Fibroblast of lung (primary cell): ENCODE measurements at places on chromosomes 5 and 9. TPM values are rescaled to one million over a fixed set of nuclear protein-coding genes. Genes with fewer than 3 reads are reported as not detected.

The ACTBL2 gene
- total RNA-seq, result under 0.01 TPM in 1 of 2 replicates, not detected in the other

The MORN5 gene
- total RNA-seq, result 0.33 and 0.51 TPM in 2 replicates

The LCN1 gene
- not detected in 2 replicates for total RNA-seq

The SQSTM1 gene
- 1,096 and 1,894 TPM in 2 replicates for total RNA-seq

The SPAAR gene
- under 0.01 and 0.17 TPM in 2 replicates for total RNA-seq

The PKD2L2 gene
- 0.26 TPM in 1 of 2 replicates, not detected in the other for total RNA-seq

The SAXO1 gene
- total RNA-seq, result under 0.01 and 0.17 TPM in 2 replicates

The NR2F1-AS1 gene
- total RNA-seq, result 33.6 and 44.6 TPM in 2 replicates

The PCDH1 gene
- total RNA-seq, result 0.66 and 2.3 TPM in 2 replicates

The BTNL3 gene
- not detected in 2 replicates for total RNA-seq

The OTULINL gene
- under 0.01 and 0.17 TPM in 2 replicates for total RNA-seq

The RAB14 gene
- 18.5 and 29.1 TPM in 2 replicates for total RNA-seq

The PCDHGA3 gene
- 1.5 and 2.8 TPM in 2 replicates for total RNA-seq

The IDNK gene
- 5.9 and 7.8 TPM in 2 replicates for total RNA-seq

The HTR4 gene
- not detected in 2 replicates for total RNA-seq

The SLC36A3 gene
- not detected in 2 replicates for total RNA-seq

The AIF1L gene
- total RNA-seq, result 0.51 and 3.3 TPM in 2 replicates

The ANKRD55 gene
- under 0.01 TPM in 1 of 2 replicates, not detected in the other for total RNA-seq

The GPR151 gene
- total RNA-seq, result not detected in 2 replicates

The COL23A1 gene
- under 0.01 TPM in 1 of 2 replicates, not detected in the other for total RNA-seq
